ENCODE measurements at places on chromosomes 5 and 9. TPM values are rescaled to one million over a fixed set of nuclear protein-coding genes. Genes with fewer than 3 reads are reported as not detected.
A peak's percentile ranks its signal among the peaks of the same experiment; 100 is the strongest.

RNF145 gene
- 71.4 TPM for total RNA-seq

OR1J2 gene
- total RNA-seq: not detected

GRCh38 chr9:112218908-112219307, 43.8 kb upstream of the SUSD1 start:
- no peak for DNase-seq

DNA sequence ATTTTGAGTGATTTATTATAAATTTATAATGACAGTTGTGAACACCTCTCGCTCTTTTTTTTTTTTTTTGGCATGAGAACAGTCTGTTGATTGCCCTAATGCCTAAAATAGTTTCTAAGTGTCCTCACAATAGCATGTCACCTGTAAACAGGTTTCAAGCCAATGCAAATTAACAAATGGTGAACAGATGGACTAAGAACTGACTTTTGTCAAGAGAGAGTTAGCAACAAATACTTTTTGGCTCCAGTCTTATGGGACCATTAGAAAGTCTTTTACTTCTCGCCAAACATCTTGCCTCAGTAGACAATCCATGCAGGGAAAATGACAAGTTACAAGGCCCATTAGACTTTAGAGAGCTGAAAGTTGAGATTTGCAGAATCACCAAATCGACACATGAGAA, 67.8 kb downstream of the MED27 start:
- DNase-seq: no peak

GRCh38 chr9:20610591-20610990, 11.7 kb downstream of the MLLT3 start:
- DNase-seq: no peak

GRCh38 chr9:116134975-116135374, 18.6 kb upstream of the PAPPA start:
- DNase-seq: no peak

CPLANE1 gene
- 9.3 TPM for total RNA-seq

DNA sequence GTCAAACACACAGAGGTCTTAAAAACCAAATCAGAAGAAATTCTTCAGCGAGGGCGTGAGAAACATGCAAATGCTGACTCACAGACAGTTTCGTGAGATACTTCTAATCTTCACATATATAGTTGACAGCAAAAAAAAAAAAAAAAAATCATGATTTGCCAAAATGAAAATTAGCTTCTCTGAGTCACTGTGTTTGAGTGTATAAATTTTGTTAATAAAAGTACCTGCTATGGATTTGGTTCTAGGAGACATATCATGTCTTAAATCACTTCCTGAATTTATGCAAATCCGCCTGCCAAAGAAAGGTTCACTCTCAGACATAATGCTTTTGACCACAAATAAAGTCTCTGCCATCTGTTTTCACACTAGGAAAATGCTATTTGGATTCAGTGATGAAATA, 114.3 kb downstream of the SLC1A3 start:
- DNase-seq: no peak

- no peak for DNase-seq
Measured at GRCh38 chr5:129807162-129807814, 59.4 kb downstream of the MINAR2 start.

GRCh38 chr5:112742424-112742823, 4.7 kb downstream of the APC start:
- DNase-seq: no peak

DNA sequence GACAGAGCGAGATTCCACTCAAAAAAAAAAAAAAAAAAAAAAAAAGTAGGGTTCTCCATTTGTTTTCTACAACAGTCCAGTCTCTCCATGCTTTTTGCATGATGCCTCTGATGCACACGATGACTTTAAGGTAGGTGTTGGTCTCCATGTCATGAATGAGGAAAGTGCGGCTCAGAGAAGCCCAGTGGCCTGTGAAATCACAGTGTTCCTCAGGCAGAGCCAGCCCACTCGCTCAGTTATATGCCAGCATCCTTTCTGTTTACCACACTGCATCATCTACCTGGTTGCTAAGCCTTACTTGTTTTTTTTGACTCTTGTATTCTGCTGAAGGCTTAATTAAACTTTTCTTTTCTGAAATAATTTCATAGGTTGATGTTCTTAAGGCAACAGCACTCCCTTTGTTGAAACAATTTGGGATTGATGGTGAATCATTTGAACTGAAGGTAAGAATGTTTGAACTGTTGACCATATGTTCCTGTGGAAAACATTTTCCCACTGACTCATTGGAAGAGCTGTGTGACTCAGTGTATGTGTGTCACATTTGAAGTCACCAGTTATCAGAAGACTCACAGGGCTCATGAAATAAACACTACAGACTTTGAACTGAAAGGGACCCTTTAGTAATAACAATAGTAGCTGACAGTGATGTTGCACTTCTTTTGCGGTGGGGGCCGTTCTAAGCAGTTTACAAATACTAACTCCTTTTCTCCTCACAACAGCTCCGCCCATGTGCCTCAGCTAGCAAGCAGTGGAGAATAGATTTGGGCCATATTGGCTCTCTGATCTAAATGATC, 40.2 kb downstream of the RCL1 start:
- DNase-seq: peak; percentile 99

DNA sequence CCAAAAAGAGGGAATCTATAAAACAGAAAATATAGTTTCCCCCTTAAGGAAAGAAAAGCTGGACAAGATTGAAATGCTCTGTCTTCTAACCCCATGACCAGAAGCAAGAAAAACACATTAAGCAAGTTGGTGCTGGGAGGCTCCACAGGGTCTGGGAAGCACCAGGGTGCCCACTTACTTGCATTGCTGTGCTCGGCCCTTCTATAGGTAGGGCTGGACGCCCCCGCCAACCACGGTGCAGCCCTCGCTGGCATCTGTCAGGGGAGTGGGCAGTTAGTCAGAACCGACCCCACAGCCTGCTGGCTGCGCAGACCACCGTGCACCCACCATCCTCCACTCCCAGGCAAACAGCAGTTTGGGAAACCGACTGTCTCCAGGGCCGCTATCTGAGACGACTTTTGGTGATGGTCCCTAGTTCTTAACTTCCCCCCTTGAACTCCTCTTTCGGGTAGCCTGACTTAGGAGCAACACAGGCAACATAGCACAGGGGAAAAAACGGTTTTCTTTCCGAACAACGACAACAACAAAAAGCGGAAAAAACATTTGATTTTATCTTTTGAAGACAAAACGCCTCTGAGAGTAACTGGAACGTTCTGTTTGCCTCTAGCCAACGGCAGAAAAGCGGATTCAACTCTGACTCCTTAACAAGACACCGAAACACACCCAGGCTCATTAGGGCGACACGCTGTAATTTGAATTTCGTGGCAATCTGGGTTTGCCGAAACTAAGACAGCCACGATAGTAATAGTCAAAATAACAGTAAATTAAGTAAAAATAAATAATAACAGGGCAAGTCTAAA, 3.9 kb downstream of the IRX2 start:
- DNase-seq: no peak

DNA sequence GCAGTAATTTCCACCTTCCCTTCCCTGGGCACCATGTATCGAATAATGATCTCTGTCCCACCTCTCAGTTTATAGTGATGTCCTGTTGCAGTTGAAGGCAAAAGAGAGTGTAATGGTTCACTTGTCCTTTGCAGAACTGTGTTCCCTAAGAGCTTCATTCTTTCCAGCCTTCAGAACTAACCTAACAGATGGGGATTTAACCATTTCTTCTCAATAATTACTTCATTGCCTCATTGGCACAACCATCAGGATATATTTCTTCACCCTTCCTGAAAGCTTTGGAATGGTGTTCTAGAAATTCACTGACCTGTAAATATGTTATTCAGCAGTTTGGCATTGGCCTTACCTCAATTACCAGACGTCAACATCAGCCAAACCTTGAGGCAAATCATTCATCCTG, 83.9 kb upstream of the PRRC1 start:
- DNase-seq: no peak

GRCh38 chr9:118652912-118653311, 716.3 kb downstream of the BRINP1 start:
- no peak for DNase-seq

- no peak for DNase-seq
Measured at GRCh38 chr5:132138260-132138659, 64.7 kb downstream of the CSF2 start.

- DNase-seq: no peak
Measured at GRCh38 chr5:117161718-117162335, 587.2 kb upstream of the SEMA6A start.

- DNase-seq: no peak
Measured at GRCh38 chr9:6199596-6199995, 16.0 kb upstream of the IL33 start.

PCDHA9 gene
- not detected for total RNA-seq

DNA sequence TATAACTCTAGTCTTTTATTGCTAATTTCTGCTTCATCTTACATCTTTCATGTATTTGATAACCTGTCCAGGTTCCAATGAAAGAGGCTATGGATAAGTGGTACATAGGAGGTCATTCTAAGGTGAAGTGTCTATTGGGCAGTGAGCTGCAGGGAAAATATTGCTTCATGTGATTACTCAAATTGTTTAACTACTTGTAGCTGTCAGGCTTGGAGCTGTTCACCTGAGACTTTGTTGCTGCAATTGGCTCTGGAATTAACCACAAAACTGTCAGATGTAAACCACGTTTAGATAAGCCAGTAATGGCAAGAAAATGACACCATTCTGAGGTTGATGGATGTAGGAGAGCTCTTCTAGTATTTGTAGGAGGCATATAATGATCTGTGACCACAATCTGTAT, 26.0 kb downstream of the ADAMTSL1 start:
- no peak for DNase-seq

- no peak for DNase-seq
Measured at GRCh38 chr5:25540628-25541027, 895.9 kb upstream of the CDH10 start.

GRCh38 chr5:1010181-1010510, 1.5 kb downstream of the NKD2 start:
- no peak for DNase-seq

DNA sequence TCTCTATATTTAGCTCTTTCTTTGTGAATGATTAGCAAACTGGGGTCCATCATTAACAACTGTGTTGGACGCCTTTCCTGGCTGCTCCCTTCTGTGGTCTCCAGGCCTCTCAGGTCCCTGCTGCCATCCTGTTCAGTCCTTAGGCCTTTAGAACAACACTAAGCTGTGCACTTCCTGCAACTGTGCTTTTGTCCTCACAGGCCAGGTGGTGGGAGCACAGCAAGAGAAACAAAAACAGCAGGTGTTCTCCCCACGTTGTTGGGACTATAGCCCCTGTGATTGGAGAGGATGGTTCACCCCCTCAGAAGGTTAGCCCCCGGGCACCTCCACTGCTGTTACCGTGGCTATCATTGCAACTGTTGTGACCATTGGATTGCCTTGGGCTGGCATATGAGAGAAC, 41.7 kb upstream of the CLINT1 start:
- DNase-seq: no peak

DNA sequence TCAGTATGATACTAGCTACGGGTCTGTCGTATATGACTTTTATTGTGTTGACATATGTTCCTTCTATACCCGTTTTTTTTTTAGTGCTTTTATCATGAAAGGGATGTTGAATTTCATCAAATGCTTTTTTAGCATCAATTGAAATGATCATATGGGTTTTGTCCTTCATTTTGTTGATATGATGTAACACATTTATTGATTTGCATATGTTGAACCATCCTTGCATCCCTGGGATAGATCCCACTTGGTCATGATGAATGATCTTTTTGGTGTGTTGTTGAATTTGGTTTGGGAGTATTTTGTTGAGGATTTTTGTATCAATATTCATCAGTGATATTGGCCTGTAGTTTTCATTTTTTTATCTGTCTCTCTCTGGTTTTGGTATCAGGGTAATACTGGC, 50.9 kb downstream of the OSMR start:
- DNase-seq: no peak

DNA sequence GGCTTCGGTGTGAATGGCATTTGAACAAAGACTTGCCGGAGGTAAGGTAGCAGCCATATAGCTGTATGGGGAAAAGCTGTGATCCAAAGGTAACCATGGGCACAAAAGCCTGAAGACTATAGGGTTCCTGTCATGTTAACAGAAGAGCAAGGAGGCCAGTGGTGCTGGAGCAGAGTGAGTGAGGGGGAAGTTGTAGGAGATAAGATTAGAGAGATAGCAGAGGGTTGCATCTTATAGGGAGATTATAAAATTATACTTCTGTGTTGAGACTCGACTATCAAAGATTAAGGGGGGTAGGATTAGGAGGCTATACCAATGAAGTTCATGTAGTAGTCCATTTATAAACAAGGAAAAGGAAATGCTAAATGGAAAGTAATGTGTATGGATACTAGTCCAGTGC, 3.3 kb downstream of the NCBP1 start:
- no peak for DNase-seq

DNA sequence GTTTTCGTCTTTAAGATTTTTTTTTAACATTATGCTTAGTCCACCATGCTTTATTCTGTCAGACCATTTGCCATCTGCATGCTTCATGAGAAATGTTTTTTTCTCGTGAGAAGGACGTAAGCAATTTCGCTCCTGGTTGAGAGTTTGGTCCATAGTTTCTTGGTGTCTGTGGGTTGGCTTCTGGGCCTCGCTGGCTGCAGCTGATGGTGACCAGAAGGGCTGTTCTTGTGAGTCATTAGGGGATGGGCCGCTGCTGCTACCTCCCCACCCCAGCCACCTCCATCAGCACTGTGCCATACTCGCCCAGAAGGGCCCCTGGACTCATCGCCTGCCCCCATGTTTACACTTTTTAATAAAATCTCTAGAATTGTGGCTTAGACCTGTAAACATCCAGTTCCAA, 11.4 kb downstream of the SYK start:
- DNase-seq: no peak

GRCh38 chr5:158534203-158534602, 565.5 kb downstream of the EBF1 start:
- DNase-seq: no peak

- no peak for DNase-seq
Measured at GRCh38 chr5:116395226-116395625, 179.4 kb downstream of the SEMA6A start.

FOXD1 gene
- total RNA-seq: 30.0 TPM

PDZD2 gene
- 1.8 TPM for total RNA-seq

DNA sequence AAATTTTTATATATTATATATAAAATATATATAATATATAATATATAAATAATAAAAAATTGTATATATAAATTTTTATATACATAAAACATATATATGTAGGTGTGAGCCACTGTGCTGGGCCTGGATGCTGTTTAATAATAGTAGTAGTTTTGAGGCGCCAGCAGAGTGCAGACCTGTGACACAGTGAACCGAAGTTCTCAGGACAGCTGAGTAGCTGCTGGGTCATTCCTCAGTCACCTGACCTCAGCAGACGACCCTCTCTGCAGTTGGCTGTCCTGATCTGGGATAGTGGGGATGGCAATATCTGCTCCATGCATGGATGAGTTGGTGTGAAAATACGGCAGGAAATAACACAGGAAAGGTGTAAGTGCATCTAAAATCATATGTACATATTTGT, 3.3 kb upstream of the SNX18 start:
- peak; percentile 32 for DNase-seq

- no peak for DNase-seq
Measured at GRCh38 chr5:135705141-135705631, 126.4 kb upstream of the CXCL14 start.

DNA sequence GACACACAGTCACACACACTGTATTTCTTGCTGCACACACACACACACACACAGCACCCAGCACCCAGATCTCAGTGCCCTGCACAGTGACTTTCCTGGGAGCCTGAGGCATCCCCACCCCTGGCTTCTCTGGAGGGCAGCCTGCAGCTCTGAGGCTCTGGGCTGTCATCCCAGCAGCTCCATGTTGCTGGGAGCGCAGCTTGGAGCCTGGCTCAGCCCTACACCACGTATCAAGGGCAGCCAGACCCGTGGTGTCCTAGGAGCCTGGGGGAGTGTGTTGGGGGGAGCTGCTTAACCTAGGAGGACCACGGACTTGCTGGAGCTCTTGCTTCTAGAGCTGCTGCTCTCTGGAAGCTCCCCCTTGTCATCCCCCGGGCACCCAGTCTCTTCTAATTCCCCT, 5.2 kb downstream of the IER5L start:
- DNase-seq: no peak
